ENCODE measurements at places on chromosomes 2 and 18.

GRCh38 chr2:193336781-193337180, 1142.0 kb upstream of the TMEFF2 start:
- no peak for DNase-seq

GRCh38 chr2:25230948-25231311, 62.5 kb upstream of the POMC start:
- no peak for DNase-seq

DNA sequence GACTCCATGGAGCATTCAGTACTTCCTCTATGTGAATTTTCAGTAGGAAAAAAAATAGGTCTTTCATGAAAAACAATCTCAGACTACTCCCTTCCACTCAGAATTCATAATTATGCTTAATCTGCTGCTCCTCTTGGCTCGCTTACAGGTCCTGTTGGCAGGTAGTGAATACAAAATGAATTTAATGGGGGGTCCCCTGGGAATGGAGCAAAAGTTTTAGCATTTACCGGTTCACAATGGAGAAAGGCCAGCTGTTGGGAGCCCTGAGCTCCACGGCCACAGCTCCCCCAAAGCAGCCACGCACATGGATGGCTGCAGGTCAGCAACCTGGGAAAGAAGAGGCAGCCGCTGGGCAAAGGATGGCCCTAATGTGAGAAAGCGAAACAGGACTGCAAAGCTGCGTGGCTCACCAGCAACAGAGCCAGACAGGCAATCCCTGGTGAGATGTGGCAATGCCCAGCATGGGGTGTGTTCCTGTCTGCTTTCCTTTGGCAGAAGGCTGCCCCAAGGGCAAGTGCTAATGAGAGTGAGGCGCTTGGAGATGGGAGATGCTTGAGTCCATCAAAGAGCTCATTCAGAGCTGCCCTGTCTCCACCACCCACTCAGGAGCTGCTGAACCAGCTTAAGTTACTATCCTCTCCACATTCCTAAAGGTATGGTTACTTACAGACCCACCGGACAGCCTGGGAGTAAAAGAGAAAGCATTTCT, 447.4 kb downstream of the EPHA4 start:
- DNase-seq: no peak

- no peak for DNase-seq
Observed at GRCh38 chr2:221929259-221929658, 357.2 kb upstream of the EPHA4 start.

- DNase-seq: no peak
Observed at GRCh38 chr18:59231114-59231513, 11.2 kb downstream of the GRP start.

DNA sequence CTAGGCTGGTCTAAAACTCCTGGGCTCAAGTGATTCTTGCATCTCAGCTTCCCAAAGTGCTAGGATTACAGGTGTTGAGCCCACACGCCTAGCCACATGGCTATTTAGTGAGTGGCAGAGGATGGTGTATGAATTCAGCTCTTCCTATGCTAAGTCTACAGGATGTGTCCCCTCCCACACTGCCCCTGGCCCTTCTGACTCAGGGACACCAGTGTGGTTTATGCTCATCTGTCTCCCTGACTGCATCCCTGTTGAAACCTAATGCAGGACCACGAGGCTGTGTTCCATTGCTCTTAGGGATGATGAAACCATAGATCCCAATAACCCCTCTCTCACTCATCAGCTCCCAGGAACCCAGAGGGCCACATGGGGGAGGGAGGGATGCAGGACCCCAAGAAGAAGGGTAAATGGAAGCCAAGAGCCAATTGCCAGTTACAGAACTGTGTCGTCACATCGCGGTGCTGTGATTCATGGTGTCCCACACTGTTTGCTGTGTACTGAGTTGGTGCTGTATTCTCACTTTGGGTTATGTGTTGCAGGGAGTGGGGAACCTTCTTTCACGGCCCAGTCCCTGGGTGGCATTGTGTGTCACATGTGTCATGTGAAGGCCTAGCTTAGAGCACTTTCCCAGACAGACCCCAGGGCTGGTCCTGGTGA, 102.9 kb upstream of the HAAO start:
- no peak for DNase-seq

- DNase-seq: no peak
Observed at GRCh38 chr18:55452123-55452611, 135.8 kb downstream of the TCF4 start.

GRCh38 chr2:23711979-23712755, 214.8 kb downstream of the ATAD2B start:
- DNase-seq: no peak

GRCh38 chr18:58513615-58514335, 115.1 kb downstream of the ALPK2 start:
- DNase-seq: no peak

GRCh38 chr2:177983183-177983788, 89.3 kb downstream of the PDE11A start:
- DNase-seq: no peak

DNA sequence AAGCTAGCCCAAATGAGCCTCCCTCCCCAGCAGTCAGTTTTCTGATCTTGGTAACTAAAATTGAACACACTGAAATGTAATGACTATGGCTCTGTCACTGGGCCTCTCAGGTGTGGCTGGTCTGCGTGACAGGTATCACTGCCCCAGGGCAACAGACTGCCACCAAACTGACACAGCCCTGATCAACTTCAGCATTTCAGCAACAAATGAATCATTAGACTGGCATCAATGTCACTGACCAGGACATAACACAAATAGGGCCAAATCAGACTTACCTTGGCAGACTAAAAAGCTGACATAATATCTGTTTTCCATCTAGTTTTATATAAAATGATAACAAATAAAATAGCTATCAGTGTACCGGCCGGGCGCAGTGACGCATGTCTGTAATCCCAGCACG, 290.8 kb upstream of the CHAC2 start:
- DNase-seq: no peak

DNA sequence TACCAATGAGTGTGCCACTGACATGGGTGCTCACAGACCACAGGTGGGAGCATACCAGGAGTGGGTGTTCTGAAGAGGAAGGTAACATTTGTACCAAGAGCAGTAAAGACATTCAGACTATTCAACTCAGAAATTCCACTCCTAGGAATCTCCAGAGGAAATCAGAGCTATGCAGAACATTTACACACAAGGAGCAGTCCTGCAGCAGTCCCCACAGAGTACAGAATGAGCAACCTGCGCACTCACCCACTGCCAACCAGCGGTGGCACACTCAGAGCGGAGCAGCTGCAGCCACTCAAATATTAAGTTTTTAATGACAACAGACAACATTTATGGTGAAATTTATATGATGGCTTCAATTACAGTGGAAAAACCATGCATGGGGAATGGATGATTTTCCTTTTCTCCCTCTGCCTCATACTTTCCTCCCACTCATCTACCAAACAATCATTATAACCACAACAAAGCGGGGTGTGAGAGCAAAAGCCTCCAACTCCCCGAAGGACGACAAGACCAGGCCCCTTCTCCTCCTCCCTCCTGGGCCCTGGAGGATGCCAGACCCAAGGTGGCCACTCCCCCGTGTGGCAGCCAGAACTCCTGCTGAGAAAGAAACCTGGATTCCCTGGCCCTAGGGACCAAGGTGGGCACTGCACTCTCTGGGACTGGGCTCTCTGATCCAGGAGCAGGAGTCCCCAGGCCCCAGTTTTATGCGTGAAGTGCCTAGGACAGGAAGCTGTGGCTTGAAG, 5.4 kb downstream of the HS6ST1 start:
- DNase-seq: no peak

Data from activated effector memory CD4-positive, alpha-beta T cell treated with Interleukin-2 at 50 U/mL for 16 hours (primary cell).